ENCODE measurements at places on chromosomes 5 and 9.

DNA sequence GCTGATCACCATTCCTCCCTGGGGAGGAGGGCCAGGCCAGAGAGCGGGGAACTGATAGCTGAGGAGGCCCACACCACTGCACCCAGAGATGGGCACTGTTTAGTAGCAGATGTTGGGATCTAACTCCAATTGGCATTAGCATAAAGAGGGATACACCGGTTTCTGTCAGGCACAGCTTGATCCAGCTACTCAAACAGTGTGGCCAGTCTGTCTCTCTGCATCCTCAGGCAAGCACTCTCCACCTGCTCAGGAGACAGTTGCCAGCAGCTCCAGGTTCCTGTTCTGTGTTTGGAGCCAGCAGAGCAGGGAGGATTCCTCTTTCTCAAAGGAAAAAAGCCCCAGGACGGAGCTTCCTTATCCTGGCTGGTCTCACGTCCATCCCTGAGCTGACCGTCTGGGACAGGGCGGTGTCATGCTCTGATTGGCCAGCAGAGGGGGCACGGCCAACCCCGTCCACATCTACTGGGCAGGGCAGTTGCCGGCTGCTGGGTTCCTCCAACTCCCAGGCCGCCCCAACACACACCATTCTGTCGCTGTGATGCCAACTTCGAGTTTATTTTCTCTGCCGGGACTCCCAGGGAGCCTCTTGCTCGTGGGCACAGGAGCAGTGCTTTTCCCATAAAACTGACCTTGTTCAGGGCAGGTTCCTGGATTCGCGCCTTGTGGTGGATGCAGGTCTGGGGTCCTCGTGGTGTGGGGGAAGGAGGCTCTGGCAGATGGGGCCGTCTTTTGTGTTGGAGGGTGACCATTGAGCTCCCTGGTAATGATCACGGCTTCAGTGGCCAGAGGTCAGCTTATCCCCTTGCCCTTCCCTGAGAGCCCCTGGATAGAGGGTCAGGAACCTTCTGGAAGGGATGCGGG, 47.9 kb downstream of the COL5A1 start:
- DNase-seq, result no peak

DNA sequence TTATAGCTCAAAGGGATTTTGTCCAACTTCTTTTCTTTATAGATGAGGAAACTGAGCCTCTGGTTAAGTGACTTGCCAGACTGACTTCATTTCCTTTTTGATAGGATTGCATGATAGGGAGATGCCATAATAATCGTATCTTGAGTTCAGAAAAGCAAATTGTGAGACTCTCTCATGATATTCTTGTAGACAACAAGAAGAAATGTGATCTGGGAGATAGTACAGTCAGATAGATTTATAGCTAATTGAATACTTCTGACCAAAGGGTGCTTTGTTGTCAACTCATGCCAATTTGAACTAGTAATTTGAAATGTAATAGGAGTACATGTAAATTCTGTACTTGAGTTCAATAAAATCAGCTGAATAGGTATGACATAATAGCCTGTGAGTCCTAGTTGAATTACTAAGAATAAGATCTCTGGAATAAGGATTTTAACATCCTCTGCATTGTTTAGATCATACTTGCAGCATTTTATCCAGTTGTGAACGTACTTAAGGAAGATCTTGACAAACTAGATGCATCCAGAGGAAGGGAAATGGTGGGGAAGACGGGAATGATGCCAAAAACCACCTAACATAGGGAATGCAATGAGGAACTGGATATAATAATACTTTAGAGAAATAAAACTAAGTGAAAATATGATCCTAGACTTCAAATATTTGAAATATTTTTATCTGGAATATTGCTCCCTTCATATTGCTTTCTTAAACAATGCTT, 25.5 kb downstream of the CWC27 start:
- no peak for DNase-seq

- DNase-seq, result no peak
Observed at GRCh38 chr5:27403243-27403882, 365.0 kb upstream of the CDH9 start.

DNA sequence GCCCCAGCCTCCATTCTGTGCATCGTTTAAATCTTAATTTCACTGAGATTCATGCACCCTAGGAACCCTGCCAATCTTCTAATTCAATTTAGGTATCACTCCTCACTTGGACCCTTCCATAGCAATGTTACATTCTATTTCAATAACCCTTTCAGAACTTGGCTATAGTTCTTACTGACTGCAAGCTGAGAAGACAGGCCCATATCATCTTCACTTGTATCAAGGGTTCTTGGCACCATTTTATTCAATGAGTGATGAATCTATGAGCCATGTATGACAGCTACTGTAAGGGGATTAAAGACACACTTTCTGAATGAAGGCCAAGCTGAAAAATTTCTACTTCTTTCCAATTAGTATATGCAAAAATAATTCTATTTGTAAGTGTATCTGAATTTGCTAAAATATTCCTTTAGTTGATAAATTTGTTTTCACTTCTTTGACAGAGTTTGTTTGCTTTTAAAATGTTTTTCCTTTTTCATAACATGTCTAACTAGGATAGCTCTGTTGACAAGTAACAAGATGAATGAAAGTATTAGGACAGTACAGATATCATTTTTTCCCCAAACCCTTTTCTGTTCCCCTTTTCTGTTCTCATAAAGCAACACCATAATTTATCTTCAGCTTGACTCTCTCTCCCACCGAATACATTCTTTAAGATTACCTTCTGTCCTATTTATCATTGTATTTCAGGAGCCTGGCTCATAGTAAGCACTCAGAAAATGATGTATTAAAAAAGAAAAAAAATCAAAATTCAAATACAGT, 9.6 kb downstream of the ITGA2 start:
- DNase-seq, result no peak

DNA sequence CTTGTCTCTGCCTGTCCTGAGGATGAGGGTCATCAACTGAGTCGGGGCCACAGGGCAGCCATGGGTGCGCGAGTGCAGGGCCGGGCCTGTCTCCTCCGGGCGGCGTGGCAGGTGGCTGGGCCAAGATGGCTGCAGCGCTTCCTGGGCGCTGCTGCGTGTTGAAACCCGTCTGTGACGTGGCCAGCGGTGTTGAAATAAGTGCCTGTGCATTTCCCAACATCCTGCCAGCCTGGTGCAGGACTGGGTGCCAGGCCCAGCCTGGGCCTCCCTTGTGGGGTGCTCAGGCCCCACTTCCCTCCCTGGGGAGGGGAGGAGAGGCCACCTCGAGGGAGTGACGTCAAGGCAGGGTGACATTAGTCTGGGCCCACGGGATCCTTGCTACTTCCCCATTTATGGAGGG, 45.5 kb downstream of the RXRA start:
- no peak for DNase-seq

DNA sequence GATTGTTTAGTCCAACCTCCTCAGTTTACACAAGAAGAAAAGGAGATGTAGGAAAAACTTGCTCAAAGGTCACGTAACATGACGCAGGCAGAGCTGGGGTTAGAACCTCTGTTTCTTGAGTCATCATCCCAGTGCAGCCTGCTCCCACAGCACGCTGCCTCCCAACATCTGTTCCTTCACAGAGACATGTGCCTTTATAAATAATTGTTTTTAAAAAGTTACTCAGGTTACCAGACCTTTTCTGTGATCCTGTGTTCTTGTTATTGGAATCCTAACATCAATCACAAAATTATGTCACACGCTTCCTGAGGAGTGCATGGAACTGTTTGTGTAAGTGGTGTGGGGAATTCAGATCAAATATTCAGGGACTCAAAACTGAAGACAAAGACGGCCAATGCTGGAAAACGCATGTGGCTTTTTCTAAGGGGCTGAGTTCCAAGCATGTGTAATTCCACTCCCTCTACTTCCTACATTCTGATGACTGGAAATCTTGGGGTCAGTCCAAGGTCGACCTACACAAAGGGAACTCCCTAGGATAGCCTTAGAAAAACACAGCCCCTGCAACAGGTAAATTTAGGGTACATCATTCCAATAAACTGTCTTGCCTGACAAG, 184.3 kb downstream of the TSSK1B start:
- no peak for DNase-seq

- peak; percentile 33 for DNase-seq
Observed at GRCh38 chr9:90546200-90546599, 96.4 kb downstream of the DIRAS2 start.

DNA sequence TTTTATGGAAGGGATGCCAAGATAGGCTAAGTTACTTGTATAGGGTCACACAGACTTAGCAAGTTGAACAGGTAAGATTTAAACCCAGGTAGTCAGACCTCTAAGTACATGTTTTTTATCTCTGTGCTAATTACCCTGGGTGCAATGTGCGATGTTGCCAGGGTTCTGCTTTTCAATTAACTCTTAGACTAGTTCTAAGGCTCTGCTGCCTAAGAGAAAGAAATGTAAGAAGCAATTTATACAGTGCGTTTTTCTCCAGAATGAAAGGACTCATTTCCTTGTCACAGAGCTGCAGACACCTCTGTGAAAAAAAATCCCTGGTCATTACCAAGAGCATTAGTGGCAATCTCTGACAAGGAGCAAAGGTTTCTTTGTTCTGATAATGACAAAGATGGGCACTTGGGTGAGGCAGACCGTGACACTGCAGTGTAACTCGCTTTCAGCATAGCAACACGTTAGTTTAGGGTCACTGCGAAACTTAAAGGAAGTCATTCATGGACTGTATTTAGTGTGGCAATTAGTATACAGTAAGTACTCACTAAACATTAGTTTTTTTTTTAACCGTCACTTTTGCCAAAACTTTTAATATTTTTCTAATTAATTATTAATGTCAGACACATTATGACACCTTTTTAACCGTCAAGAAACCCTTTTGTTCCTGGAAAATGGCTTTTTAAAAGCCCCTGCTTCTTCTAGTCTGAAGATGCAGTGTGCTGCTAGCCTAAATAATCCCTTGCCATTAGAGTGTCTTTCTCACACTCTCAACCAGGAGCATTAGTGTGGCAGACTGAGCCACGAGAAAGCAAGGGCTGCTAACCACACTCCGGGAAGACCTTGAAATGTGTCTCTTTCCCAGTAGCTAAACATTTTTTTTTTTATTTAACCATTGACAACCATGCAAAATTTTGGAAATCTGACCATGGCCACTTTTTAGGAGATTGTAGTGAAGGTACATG, 520.0 kb upstream of the C9orf72 start:
- DNase-seq, result no peak

- no peak for DNase-seq
Observed at GRCh38 chr9:18743971-18744370, 270.0 kb downstream of the ADAMTSL1 start.

DNA sequence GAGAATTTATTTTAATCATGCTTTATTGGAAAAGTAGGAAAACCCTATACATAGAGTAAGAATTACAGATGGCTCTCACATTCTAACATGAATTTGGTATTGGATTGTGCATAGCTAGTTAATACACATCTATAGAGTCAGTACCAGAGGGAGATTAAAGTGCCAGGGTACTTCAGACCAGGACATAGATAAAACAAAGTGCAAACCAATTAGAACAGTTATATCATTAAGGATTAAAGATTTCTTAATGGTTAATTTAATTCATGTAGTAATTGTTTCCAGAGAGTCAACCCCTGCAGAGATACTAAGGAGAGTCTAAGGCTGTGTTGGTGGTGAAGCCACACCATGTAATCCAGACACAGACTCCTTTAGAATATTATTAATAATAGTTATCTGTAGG, 8.8 kb downstream of the ISOC1 start:
- no peak for DNase-seq

DNA sequence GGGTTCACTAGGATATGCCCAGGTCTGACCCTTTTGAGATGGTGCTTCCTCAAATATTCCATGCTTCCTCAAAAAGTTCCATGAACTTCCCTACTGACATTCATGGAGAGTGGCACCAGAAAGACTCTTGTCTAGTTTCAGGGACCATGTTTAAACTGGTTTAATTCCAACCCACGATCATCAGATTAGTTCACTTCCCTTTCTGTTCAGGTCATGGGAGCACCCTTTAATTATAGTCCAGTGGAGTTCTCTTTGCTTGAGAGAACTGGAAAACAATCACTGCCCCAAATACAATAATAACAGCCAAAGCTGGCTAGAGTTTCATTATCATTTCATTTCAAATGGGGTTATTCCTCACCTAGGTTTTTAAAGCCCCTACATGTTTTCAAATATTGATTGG, 9.7 kb upstream of the ERBIN start:
- no peak for DNase-seq

DNA sequence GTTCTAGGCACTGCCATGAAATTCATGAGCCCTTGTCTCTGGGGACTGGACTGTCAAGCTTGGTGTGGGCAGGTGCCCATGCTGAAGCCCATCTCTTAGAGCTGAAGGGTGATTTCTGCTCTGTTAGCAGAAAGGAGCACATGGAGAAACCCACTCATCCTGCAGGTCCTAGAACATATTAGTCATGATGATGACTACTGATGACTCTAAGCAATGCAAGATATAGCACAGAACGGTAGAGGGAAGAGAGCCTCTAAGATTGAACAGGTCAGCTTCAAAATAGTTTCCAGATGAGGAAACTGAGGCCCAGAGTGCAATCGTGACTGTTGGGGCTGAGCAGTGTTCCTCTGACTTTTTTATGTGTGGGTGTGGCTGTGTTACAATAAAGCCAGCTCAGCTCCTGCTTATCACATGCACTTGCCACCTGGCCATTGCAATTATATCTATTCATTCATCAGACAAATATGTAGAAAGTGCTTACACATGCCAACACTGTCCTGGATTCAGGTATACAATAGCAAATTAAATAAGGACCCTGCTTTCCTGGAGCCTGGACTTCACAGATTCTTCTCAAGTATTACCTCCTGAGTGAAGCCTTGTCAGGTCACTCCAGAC, 140.2 kb upstream of the BRINP1 start:
- DNase-seq, result no peak

DNA sequence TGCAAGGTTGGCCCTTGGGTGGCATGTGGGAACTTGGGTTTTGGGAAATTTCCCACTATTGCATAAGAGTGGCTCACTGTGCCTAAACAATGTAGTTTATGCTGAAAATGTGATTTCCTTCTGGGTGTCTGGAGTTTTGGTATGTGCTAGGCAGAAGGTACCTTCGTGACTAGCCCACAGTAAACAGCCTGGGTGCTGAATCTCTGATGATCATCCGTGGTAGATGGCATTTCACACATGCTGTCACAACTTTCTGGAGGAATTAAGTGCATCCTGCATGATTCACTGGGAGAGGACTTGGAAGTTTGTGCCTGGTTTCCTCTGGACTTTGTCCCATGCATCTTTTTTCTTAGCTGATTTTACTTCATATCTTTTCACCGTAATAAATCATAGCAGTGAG, 64.5 kb downstream of the LNPEP start:
- DNase-seq, result no peak

- no peak for DNase-seq
Observed at GRCh38 chr9:34426347-34427074, 31.9 kb downstream of the FAM219A start.

GRCh38 chr5:167577616-167578015, 713.8 kb upstream of the WWC1 start:
- DNase-seq, result no peak

Data from NCI-H510A (cell line).